ENCODE measurements at places on chromosomes 1 and 21. TPM values are rescaled to one million over a fixed set of nuclear protein-coding genes. Genes with fewer than 3 reads are reported as not detected.

DNA sequence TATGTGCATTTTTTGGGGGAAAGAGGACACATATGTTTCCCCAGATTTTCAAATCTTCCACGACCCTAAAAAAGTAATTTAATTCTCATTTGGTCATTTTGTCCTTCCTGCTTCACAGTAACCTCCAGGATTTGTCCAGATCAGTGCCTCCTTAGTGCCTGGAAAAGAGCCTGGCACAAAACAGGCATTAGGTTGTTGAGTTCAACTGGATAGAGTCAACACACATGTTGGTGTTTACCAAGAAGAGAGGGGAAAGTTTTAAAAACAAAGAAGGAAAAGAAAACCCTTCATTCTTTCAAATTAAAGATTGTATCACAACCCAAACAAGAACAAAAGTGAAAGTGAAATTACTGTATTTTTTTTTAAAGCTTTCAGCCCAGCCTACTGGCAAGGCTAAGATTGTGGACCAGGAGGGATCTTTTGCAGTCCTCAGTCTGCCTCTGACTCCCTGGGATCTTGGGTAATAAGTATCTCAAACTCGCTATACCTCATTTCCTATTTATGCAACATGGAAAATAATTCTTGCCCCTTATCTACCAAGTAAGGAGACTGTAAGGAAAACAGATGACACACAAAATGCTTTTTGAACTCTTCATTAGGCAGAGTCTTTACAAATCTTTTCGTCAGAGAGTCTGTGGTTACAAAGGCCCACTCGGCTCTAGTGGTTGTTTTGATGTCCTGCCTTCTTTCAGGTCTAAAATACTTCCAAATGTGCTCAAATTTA, 57.8 kb downstream of the ZNF281 start:
- no peak for ATAC-seq

- ATAC-seq = no peak
Observed at GRCh38 chr1:15303935-15304334, 56.9 kb downstream of the FHAD1 start.

DNA sequence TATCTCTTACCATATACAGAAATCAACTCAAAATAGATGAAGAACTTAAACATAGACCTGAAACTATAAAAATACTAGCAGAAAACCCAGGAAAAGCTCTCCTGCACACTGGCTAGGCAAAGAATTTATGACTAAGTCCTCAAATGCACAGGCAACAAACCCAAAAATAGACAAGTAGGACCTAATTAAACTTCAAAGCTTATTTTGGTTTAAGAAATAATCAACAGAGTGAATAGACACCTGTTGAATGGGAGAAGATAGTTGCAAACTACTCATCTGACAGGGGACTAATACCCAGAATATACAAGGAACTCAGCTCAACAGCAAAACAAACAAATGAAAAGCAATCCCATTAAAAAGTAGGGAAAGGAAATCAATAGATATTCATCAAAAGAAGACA, 40.7 kb downstream of the WARS2 start:
- no peak for ATAC-seq

Gene GNG5
- total RNA-seq = 93.1 TPM

All from esophagus mucosa (tissue), 1 donor.